Esophagus mucosa (tissue), 1 donor: ENCODE measurements at places on chromosomes 11 and 22. TPM values are rescaled to one million over a fixed set of nuclear protein-coding genes. Genes with fewer than 3 reads are reported as not detected.
A peak's percentile ranks its signal among the peaks of the same experiment; 100 is the strongest.

Gene BAIAP2L2
- total RNA-seq = 4.5 TPM

Gene PAMR1
- total RNA-seq = 0.36 TPM

Gene SAMM50
- 37.2 TPM for total RNA-seq

GRCh38 chr11:14713496-14714244 is 70.1 kb downstream of the PDE3B start:
- no peak for ATAC-seq

Gene ST14
- total RNA-seq = 121 TPM

Gene TRIM51
- not detected for total RNA-seq

DNA sequence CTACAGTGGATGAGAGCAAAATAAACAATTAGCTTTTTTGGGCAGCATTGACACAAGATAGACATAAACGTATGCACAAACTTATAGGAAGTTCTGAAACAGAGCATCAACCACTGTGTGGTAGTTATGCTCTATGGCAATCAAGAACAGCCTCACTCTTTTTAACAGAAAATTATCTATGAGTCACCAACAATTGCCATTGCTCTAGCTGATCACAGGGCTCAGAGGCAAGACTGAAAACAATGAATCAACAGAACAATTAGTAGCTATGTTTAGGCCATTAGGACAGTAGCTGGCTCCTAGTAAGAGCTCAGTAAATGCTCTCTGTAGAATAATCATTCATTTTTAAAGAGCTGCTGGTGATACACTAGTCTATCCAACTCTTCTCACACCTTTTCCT is 34.9 kb upstream of the PICALM start:
- ATAC-seq = no peak

Gene CCDC87
- 0.16 TPM for total RNA-seq

- peak; percentile 83 for ATAC-seq
Measured at GRCh38 chr22:42780070-42780540, 59.4 kb upstream of the A4GALT start.

DNA sequence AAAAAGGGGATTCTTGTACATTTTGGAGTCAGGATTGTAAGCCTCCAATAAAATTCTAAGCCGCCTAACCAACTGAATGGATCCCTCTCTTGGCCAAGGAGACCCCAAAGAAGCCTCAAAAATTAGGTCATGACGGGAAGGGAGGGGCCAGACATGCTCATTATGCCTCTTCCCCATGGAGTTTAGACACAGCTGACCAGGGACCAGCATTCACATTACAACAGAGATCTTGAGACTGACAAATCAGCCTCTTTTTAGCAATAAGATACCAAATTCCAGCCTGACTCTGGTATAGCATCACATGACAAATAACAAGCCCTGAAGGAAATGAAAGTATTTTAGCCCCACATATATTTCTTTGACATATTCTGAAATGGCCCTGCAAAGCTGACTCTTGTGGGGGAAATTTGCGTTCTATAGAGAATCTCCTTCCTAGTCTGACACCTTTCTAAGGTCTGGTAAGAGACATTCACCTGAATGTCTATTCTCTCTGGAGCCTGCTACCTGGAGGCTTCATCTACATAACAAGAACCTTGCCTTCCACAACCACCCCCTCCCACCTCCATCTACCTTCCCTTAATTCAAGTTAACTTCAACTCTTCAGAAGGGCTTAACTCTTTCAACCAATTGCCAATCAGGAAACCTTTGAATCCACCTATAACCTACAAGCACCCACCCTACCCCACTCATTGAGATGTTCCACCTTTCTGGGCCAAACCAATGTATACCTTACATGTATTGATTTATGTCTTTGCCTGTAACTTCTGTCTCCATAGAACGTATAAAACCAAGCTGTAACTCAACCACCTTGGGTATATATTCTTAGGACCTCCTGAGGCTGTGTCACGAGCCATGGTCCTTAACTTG is 10.3 kb downstream of the GAL start:
- no peak for ATAC-seq

- no peak for ATAC-seq
Measured at GRCh38 chr22:26897384-26897783, 240.0 kb downstream of the MIAT start.

Gene FREY1
- total RNA-seq = 0.56 TPM

GRCh38 chr11:17734418-17734911 is at the start of gene KCNC1:
Gene KCNC1, plus strand, starts transcription at chr11:17734781. Its CDS starts 1,222 bp downstream, at chr11:17736003.
- ATAC-seq = no peak

DNA sequence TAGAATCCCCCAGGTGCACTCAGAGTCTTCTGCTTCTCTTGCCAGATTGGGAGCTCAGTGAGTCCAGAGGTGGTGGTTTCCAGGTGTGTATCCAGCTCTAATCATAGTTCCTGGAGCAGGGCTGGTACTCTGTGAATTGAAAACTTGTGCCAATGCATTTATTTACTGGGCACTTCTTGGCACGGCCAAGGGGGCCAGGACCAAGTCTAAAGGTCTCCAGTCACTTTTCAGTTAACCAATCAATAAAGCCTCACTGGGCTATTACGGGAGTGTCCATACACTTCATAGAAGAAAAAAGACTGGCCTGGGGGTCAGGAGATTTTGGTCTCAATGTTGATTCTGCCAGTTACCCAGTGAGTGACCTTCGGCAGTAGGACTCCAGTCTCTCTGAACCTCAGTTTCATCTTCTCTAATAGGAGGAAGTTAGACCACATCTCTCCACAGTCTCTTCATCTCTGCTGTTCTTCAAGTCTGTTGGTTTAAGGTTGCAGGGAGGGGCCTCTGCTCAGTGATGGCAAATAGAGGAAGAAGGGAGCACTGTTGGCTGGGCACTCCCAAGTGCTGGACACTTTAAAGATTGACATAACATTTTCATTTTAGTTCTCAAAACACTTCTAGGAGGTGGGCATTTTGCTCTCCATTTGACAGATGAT is 188.5 kb upstream of the E2F8 start:
- ATAC-seq = no peak

Gene MFNG
- total RNA-seq = 4.3 TPM

GRCh38 chr22:35900483-35901168 is 128.0 kb downstream of the RBFOX2 start:
- ATAC-seq = peak; percentile 12

DNA sequence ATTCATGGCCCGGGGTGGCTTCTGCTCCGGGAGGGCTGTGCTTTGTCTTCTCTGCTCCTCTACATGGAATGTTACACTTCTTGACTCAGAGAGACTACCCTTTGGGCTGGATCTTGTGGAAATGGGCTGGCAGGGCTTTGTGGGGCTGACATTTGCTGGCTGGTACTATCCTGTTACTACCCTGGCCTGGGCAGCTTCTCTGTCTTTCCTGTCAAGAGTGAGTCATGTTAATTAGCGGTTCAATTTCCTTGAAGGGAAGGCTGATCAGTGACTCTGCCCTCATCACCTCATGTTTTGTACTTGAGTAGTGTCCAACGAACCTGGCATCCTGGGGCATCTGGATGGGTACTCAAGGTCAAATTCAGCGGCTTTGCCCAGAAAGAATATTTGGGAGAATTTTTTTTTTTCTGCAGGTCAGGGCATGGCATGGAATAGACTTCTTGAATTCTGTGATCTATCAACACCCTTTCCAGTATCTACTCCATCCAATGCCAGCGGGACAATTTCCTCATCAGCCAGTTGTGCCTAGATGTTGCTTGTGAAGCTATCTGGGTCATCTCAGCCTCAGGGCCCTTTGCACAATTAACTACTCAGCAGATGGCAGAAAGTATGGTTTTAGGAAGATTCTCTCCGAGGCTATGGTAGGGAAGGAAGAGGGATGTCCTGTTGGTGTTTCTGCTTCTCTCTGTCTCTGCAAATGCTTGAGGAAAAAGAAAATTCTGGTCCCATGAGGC is 140.5 kb upstream of the PLET1 start:
- ATAC-seq = peak; percentile 75
